NCI-H2081 (cell line): ENCODE measurements at places on chromosomes 2 and 18.

GRCh38 chr18:69636529-69637301 is 236.0 kb downstream of the DOK6 start:
- no peak for DNase-seq

DNA sequence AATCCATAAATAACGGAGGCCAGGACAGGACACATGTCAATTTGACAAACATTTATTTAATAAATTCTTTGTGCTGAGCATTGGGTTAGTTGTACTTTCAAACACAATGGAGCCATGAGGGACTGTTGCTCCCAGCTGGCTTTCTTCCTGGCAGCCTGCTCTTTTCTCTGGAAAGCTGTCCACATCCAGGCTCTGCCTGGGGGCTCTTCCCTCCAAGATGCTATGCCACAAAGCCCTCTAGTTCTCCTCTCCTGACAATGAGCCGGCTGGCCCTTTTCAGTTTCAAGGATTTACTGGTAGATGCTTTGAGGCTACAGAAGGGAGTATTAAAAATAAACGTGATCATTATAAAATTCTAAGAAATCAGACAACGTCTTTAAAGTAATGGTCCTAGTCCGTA is 44.1 kb upstream of the SLC14A2 start:
- DNase-seq: no peak

DNA sequence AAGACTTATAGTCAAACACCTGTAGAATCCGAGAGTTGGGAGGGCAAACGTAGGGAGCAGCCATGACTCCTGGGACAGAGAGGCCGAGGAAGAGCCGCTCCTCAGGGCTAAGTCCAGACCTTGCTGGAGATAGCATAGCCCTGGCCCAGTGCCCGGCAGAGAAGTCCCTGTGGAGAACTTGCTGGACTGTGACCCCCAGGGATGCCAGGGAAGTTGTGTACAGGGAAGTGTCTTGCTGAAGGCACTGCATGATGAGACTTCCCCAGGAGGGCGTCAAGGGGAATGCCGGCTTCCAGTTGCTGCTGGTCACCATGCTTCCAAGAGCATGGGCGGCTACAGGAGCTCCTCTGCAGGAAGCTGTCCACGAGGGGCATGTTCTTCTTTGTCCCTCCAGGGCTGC is 8.6 kb upstream of the CNDP1 start:
- DNase-seq: no peak

- no peak for DNase-seq
Measured at GRCh38 chr2:114032705-114033104, 142.8 kb downstream of the ACTR3 start.

- peak; percentile 47 for DNase-seq
Measured at GRCh38 chr18:46481048-46481846, 175.8 kb downstream of the LOXHD1 start.

GRCh38 chr2:193523662-193524061 is 1328.9 kb upstream of the TMEFF2 start:
- no peak for DNase-seq

GRCh38 chr2:185793532-185794345 is 55.1 kb downstream of the FSIP2 start:
- DNase-seq: no peak

DNA sequence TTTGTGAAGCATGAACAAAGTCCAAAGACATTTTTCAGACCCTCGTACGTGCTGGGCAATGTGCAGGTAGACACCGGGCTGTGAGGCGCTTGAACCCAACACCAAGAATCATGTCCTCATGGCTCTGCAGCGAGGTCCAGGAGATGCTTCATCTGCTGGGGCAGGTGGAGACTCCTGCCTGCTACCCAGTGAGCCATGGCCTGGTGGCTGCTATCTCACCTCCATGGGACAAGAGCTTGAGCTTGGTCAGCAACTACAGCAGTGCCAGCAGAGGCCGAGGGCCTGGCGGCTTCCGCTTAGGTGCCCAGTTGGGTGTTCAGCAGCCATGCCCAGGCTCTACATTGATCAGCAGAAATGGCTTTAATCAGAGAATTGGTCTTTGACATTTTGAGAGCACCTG is 281.0 kb upstream of the HS6ST1 start:
- DNase-seq: no peak

GRCh38 chr2:239326831-239327535 is 73.8 kb downstream of the HDAC4 start:
- no peak for DNase-seq
